ENCODE measurements at places on chromosomes 1 and 21. TPM values are rescaled to one million over a fixed set of nuclear protein-coding genes. Genes with fewer than 3 reads are reported as not detected.

RGS13 gene
- not detected for total RNA-seq

OR6N1 gene
- total RNA-seq, result not detected

RCSD1 gene
- 0.96 TPM for total RNA-seq

S100A14 gene
- total RNA-seq, result not detected

UTS2 gene
- total RNA-seq, result not detected

SLAMF7 gene
- not detected for total RNA-seq

NHLH2 gene
- not detected for total RNA-seq

NPL gene
- total RNA-seq, result 1.3 TPM

EVA1B gene
- total RNA-seq, result 101 TPM

CELA2A gene
- total RNA-seq, result not detected

C1orf74 gene
- 3.0 TPM for total RNA-seq

KRTAP19-1 gene
- total RNA-seq, result not detected

CFAP126 gene
- not detected for total RNA-seq

TDRD5 gene
- not detected for total RNA-seq

CRABP2 gene
- not detected for total RNA-seq

RSRP1 gene
- 76.4 TPM for total RNA-seq

TCHHL1 gene
- not detected for total RNA-seq

USP16 gene
- 36.1 TPM for total RNA-seq

TNFRSF18 gene
- total RNA-seq, result not detected

ZNF692 gene
- total RNA-seq, result 14.4 TPM

OR2L5 gene
- total RNA-seq, result not detected

CELA2B gene
- not detected for total RNA-seq

PIGV gene
- 6.6 TPM for total RNA-seq

RAB3B gene
- 16.3 TPM for total RNA-seq

SPRR1B gene
- not detected for total RNA-seq

Data from vein endothelial cell (primary cell).